Esophagus squamous epithelium (tissue), 5 donors: ENCODE measurements at places on chromosomes 4 and X. TPM values are rescaled to one million over a fixed set of nuclear protein-coding genes. Genes with fewer than 3 reads are reported as not detected.

The ITIH6 gene
- not detected for total RNA-seq

The HPGD gene
- 36.0 TPM for total RNA-seq

DNA sequence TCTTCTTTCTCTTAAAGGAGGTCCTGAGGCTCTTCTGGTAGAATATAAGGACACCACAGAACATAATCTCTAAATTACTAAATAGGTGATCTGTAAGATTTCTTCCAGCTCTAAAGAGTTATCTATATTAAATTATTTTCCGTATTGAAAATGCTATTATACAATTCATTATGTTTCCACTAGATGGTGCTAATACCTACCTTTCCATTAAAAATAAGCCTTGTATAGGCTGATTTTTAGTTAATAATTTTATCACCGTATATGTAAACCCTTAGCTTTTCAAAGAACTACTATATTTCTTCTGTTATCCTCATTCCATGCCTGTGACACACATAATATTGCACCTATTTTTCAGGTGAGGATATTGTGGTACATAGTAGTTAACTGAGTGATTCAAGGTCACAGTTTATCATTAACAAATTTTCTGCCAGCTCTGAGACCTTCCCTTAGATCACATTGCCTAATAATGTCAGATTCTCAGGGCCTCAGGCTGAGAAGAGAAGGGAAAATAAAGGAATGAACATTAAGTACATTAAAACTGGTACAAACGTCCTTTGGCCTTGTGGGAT is 138.8 kb downstream of the TEX11 start:
- DNase-seq, result no peak
- no peaks in the 10 kb centered on the region for H3K27me3 ChIP-seq
- no peaks in the 10 kb centered on the region for H3K36me3 ChIP-seq
- H3K27ac ChIP-seq, result no peak overlapping the region

The CDS1 gene
- 25.2 TPM for total RNA-seq

GRCh38 chr4:80336582-80336981 is 1.1 kb downstream of the CFAP299 start:
- H3K4me1 ChIP-seq, result peaks cover 18% of the 10 kb centered on the region
- no peaks in the 10 kb centered on the region for H3K27me3 ChIP-seq
- no peaks in the 10 kb centered on the region for H3K36me3 ChIP-seq
- no peak overlapping the region for H3K27ac ChIP-seq
- peak overlapping the region; percentile 71 for H3K4me3 ChIP-seq

The UFSP2 gene
- 20.0 TPM for total RNA-seq

- no peaks in the 10 kb centered on the region for H3K27me3 ChIP-seq
- no peaks in the 10 kb centered on the region for H3K36me3 ChIP-seq
- DNase-seq, result no peak
- H3K27ac ChIP-seq, result no peak overlapping the region
Observed at GRCh38 chr4:87962398-87963146, 12.9 kb upstream of the SPP1 start.

DNA sequence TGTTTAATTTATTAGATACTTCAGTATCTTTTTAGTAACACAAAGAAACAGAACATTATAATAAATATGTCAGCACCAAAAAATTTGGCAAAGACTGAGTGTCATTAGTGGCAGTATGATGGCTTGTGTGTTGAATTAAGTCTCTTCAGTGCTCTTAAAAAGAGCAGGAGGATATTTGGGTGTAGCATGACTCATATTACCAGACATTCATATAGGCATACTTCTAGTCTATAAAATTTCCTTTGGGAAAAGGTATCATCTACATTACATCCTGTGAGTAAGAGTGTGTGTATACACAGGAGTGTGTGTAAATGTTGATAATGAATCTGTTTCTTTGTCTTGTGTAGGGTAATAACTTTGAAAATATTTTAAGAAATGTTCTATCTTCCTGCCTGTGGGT is 135.7 kb downstream of the CNKSR2 start:
- H3K36me3 ChIP-seq, result no peaks in the 10 kb centered on the region
- H3K27ac ChIP-seq, result no peak overlapping the region
- DNase-seq, result no peak

DNA sequence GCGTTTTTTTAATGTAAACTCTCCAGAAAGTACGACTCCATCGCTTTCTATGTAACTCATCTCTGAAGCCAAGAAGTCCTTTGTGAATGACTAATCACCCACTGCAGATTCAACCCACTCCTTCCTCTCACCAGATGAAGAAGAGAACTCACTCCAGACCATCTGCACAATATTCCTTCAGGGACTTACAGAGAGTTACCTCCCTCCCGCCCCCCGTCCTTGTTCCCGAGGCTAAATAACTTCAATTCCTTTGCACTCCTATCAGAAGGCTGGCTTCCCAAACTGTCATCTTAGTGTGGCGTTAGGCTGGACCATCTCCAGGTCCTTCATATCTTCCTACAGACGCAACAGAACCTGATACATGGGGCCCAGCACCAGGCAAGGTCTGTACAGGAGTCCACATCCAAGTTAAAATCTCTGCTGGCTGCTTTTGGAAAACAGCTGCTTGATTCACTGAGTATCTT is 82.4 kb downstream of the AFAP1 start:
- no peak overlapping the region for H3K4me3 ChIP-seq
- H3K27ac ChIP-seq, result peak overlapping the region; percentile 42
- DNase-seq, result no peak
- H3K36me3 ChIP-seq, result no peaks in the 10 kb centered on the region
- H3K4me1 ChIP-seq, result peaks cover 21% of the 10 kb centered on the region
- no peaks in the 10 kb centered on the region for H3K27me3 ChIP-seq

The VCX gene
- not detected for total RNA-seq

The FAM9A gene
- total RNA-seq, result not detected

DNA sequence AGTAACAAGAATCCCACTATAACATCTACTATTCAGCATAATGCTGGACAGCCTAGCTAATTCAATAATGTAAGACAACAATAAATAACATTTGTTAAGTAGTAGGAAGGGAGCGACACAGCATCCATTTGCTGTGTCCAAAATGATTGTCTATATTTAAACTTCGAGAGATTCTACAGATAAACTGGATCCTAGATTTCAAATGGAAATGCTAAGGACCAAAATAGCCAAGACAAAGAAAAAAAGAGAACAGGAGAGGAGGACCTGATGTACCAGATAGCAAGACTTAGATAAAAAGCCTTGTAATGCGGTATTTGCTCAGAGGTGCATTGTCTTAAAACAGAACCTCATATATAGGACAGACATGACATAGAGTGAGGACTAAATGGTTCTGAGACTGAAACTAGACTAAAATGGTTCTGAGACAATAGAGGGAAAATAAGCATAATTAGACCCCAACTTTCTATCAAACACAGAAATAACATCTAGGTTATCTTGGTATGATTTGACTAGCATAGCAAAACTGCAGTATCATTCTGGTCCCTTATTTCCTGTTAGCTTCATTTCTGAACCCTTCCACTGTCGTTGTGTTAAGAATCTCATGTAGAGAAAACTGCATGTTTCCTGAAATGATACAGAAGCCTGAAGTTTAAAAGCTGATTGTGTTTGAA is 3.8 kb downstream of the HPGDS start:
- no peaks in the 10 kb centered on the region for H3K36me3 ChIP-seq
- no peak overlapping the region for H3K4me3 ChIP-seq
- no peaks in the 10 kb centered on the region for H3K27me3 ChIP-seq

The P2RY8 gene
- 0.85 TPM for total RNA-seq

- H3K36me3 ChIP-seq, result no peaks in the 10 kb centered on the region
Observed at GRCh38 chr4:106294062-106294461, 21.9 kb downstream of the TBCK start.

DNA sequence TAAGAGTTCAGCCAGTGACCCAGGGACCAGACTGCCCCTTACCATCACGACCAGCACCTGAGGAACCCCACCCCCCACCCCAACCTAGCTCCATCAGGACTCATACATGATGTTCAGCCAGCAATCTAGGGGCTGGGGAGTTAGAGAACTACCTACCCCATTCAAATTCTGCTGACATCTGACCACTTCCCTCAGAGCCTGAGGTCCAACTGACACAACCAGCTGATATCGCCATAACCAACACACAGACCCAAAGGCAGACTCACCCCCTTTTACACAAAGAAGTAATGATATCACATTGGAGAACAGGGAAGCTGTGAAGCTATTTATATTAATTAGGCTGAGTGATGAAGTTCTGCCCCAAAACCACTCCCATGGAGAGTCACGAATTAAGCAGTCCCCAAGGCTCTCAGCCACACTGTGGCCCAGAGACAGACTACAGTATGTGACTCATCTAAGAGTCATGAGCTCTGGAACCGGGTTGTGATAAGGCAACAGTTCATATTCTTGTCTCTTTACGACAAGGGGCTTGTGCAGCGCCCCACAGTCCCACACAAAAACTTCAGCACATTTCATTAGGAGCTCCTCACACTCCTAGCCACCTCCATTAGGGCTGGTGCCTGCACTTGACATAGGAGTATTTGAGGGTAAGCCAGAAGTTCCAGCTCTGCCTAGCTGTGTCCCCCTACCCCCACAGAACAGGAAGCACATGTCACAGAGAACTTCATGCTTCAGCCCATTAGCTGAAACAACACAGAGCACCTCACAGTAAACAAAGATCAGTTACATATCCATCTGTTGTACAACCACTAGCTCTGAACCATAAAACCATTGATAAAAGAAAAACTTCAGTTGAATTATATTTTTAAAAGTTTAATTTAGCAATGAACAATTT is 184.7 kb upstream of the ZCCHC13 start:
- no peak overlapping the region for H3K4me3 ChIP-seq
- H3K36me3 ChIP-seq, result no peaks in the 10 kb centered on the region
- no peaks in the 10 kb centered on the region for H3K4me1 ChIP-seq
- no peak overlapping the region for H3K27ac ChIP-seq
- no peaks in the 10 kb centered on the region for H3K27me3 ChIP-seq

DNA sequence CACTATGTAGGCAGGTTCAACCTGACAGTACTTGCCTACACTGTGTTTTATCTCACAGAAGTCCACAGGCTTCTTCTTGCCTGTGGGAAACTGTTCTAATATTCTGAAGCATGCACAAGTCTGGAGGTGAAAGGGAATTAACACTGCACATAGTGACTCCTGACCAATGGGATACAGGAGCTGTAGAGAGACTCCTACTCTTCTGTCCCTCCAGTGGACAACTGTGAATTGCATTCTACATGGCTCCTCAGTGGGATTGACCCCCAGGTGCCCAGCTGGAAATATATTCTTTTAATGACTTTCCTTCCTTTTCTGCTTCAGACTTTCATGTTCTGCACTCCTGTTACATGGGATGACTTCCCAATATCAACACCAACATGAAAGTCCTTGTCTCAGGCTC is 8.2 kb upstream of the YIPF6 start:
- H3K27me3 ChIP-seq, result no peaks in the 10 kb centered on the region
- no peak overlapping the region for H3K4me3 ChIP-seq
- DNase-seq, result no peak
- no peak overlapping the region for H3K27ac ChIP-seq
- H3K36me3 ChIP-seq, result no peaks in the 10 kb centered on the region

GRCh38 chr4:15612136-15612535 is 43.0 kb downstream of the FBXL5 start:
- no peak overlapping the region for H3K27ac ChIP-seq
- no peak for DNase-seq
- H3K4me3 ChIP-seq, result no peak overlapping the region
- H3K4me1 ChIP-seq, result peaks cover 15% of the 10 kb centered on the region
- H3K36me3 ChIP-seq, result peaks cover 60% of the 10 kb centered on the region

DNA sequence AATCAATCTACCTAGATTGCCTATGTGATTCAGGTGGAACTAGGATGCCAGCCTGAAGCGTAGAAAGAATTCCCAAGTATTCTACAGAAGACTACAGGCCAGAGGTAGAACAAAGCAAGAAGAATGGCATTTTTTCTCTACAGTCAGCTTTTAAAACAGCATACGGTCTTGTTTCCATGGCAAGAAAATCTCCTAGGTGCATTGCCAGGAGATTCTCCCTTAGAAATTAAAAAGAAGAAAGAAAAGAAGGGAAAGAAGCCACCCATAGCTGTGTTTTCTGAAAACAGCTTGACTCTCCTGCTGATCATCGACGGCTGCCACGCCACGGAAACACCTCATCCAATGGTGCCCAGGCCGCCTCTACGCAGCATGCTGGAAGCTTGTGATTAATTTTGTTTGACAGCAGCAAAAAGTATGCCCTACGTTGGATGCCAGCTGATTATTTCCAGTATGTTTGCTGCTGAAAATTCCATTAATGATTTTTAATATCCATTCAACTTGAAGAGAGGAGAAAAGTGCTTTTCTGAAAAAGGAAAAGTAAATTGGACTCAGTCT is 24.1 kb downstream of the ANK2 start:
- H3K36me3 ChIP-seq, result no peaks in the 10 kb centered on the region
- no peak overlapping the region for H3K4me3 ChIP-seq
- DNase-seq, result no peak
- H3K4me1 ChIP-seq, result no peaks in the 10 kb centered on the region
- no peaks in the 10 kb centered on the region for H3K27me3 ChIP-seq

GRCh38 chr4:6955261-6955911 is 45.8 kb downstream of the TBC1D14 start:
- H3K36me3 ChIP-seq, result no peaks in the 10 kb centered on the region
- peak overlapping the region; percentile 40 for H3K4me3 ChIP-seq
- no peaks in the 10 kb centered on the region for H3K27me3 ChIP-seq
- H3K27ac ChIP-seq, result peak overlapping the region; percentile 85
- peaks cover 22% of the 10 kb centered on the region for H3K4me1 ChIP-seq

DNA sequence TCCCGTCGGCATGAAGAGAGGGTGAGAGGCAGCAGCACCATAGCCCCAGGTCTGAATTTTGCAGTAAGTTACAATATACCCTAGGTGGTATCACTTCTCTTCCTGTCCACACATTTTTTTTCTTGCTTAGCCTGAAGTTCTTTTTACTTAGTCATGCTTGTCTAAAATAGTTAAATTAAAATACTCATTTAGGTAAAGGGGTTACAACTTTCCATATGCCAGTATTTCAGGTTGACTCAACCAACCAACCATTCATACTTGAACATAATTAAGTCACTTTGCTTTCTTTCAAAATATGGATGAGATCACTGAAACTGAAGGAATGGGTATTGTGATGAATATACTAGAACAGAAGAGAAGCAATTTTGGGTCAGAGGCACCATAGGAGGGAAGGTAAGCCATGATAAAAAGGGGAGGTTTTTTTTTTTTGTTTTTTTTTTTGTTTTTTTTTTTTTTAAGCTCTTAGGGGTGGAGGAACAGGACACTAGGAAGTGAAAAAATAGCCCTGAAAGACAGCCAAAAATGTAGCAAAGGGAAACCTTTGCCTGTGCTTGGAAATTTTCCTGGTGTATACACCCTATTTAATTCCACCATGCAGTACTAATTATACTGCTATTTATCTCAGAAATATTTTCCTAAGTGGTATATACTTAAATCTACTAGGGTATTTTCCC is 41.8 kb downstream of the RPS6KA3 start:
- H3K4me1 ChIP-seq, result peaks cover 10% of the 10 kb centered on the region
- H3K36me3 ChIP-seq, result no peaks in the 10 kb centered on the region
- DNase-seq, result no peak
- no peaks in the 10 kb centered on the region for H3K27me3 ChIP-seq
- no peak overlapping the region for H3K27ac ChIP-seq

GRCh38 chr4:94588896-94589693 is 137.4 kb downstream of the PDLIM5 start:
- DNase-seq, result no peak
- no peaks in the 10 kb centered on the region for H3K27me3 ChIP-seq
- H3K4me3 ChIP-seq, result no peak overlapping the region
- H3K27ac ChIP-seq, result no peak overlapping the region
- no peaks in the 10 kb centered on the region for H3K4me1 ChIP-seq
